Anterior cingulate cortex (tissue), 58 donors: ENCODE measurements at places on chromosomes 16 and 17.

DNA sequence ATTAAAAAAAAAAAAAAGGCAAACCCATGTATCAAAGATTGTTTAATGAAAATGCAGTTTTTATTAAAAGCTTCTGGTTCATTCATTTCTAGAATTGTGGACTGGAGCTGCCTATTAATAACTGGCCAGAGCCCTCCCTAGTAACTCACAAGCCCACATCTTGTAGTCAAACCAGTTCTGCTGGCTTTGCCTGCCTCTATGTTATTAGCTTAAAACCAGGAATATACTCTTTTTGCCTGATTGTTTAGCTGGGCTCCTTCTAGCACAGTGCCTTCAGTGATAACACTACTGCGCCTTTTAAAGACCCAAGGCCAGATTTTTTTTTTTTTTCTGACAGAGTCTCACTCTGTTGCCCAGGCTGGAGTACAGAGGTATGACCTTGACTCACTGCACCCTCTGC is 26.0 kb downstream of the TAC4 start:
- no peak for DNase-seq

- no peak for DNase-seq
These were observed 449 bp downstream of the SMCR8 start for GRCh38 chr17:18315562-18315922.

GRCh38 chr17:64158831-64159590 is 29.1 kb upstream of the ERN1 start:
- no peak for DNase-seq

DNA sequence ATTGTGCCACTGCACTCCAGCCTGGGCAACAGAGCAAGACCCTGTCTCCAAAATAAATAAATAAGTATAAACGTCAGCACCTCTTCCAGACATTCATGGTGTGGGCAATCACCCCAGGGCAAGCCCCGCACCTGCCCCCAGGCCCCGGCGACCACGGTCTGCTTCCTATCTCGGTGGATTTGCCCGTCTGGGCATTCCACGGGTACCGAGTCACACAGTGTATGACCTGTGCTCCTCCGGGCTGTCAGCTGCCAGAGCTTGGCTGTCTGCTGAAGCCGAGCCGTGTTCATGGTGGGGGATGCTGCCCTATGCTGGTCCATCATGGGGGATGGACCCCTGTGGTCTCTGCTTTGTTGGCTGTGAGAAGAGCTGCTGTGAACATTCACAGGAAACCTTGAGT is 15.4 kb downstream of the CYBC1 start:
- no peak for DNase-seq

- no peak for DNase-seq
These were observed 186.2 kb upstream of the WSCD1 start for GRCh38 chr17:5883775-5884665.

GRCh38 chr16:85652431-85653221 is 36.1 kb downstream of the GINS2 start:
- DNase-seq = peak; percentile 46

- no peak for DNase-seq
These were observed 7.6 kb upstream of the PPP1R1B start for GRCh38 chr17:39618956-39619785.

DNA sequence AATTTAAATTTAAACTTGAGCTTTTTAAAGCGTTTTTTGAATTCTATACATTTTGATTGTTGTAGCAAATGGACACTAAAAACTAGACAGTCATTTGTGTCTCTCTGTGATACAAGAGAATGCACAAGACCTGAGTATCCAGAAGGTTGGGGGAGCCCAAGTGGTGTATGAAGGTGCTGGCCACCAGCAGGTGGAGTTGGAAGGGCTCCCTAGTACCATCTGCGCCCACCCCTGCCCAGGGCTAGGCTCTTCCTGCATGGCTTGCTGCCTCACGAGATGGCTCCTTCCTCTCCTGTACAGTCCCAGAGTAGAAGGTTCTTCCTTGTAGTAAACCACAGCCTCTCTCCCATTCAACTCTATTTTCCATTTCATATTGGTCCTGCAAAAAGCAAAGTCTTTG is 17.0 kb downstream of the GID4 start:
- no peak for DNase-seq

DNA sequence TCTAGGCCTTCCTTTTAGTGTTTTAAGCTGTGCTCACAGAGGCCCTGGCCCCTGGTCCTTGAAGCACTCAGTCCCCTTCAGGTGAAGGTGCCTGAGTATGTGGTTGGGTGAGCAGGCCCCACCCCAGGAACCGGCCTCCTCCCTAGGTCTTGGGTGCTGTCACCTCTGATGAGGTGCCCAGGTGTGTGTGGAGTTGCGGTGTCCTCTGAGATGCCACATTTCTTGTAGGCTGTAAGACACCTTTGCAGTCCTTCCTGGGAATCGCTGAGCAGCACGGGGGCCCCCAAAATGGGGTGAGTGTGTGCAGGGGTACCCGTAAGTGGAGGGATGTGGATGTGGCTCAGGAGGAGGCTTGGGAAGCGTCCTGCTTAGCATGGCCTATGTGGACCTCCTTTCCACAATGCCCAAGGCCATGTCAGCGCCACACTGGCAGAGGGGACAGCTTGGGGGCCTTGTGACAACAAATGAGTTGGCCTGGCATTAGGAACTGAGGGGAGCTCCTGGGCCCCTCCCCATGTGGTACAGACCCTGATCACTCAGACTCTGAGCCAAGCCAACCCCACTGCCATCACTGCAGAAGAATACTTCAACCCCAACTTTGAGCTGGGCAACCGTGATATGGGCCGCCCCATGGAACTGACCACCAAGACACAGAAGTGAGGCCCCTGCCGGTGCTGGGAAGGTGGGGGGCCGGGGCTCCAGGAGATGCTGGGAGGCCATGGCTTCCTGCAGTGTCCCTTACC is 11.2 kb downstream of the CORO6 start:
- no peak for DNase-seq

DNA sequence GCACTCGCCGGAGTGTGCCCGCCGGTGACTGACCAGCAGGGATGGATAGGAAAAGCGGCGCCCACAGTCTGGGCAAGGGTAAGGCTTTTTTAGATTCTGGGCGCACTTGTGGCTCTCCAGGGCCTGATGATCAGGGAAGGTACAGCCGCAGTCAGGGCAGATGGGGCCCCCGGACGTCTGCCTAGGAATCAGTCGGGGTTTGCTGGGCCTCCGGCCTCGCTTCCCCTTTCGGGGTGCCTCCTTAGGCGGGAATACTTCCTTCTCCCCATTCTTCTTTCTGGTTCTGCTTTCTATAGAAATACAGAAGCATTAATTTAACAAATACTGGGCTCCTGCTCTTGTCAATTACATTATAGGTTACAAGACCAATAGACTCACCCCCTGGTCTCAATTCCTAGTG is 5.0 kb downstream of the ZNF689 start:
- DNase-seq = no peak

DNA sequence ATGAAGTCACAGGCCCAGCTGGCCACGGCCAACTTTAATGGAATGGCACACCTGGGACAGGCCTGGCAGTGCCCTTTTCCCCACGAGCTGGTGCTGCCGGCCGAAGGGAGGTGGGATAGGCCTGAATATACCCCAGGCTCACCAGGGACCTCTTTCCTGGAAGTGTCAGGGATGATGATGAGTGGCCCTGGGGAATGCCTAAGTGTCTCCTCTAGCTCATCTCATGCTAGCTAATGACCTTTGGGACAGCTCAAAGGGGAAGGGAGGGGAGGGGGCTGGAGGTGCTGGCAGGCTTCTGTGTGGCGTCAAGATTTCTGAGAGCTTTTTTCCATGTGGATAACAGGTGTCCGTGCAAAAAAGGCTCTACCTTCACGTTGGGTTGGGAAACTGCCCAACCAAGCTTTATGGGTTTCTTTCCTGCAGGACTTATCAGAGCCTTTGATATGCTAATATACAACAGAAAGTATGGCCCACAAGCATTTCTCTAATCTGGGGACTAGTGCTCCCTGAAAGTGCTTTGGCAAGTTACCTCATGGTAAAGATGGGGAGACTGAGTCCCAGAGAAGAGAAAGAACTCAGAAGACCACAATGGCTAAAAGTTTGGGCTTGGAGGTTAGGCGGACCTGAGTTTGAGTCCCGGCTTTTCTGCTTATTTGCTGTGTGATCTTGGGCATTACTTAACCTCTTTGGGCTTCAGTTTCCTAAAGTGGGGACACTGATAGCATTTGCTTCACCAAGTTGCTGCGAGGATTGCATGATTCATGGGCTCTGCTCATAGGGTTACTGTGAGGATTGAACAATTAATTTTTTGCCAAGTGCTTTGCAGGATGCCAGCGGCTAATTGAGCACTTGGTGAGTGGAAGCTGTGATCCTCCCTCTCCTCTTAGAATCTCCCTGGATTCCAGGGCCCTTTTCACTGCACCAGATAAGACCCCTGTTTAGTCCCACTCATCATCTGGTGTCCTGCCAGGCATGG is 14.0 kb downstream of the ADGRG1 start:
- DNase-seq = no peak

DNA sequence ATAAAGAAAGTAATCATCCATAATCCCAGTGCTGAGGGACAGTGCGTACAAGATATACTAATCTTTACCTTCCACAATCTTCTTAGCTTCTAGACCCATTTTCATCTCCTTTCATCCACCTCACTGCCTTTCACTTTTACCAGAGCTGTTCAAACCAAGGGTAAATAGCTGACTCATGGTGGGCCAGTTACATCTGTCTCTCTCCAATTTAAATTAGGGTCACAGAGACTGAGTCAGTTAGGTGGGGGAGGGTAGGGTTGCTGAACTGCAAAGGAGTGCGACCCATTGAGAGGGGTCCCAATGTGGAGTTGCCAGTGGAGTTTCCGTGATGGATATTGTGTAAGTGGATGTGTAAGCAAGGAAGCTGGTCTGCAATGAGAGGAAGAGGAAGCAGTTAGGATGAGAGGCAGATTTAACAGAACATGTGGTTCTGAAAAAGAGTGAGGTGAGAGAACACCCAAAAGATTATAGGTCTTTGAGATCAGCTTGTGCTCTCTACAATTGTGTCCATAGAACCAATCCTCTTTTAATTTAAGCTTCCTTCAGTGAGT is 83.5 kb downstream of the GP2 start:
- no peak for DNase-seq

DNA sequence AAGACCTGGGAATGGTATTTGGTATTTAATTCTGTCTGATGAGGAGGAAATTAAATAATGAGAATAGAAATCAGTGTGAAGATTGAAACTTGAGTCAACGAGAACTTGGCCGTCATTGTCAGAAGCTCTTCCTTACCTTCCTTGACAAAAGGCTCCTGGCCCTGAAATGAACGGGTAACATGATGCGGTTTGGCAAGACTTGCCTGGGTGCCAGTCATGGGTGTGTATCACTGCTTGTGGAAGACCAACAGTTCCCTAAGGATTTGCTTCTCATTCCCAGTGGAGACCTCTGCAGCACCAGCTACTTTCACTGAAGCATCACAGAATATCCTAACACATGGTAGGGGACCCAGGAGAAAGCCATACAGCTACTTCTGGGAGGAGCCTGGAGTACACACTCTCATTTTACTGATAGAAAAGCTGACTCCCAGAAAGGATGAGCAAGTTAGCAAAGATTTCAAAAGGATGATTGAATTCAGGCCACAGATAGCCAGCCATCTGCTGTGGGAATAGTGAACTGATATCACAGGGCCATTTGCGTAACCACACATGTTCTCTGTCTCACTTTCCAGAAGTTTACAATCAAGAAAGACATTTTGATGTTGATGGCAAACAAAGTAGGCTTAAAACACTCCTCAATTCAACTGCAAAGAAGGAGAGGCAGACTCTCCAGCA is 258.1 kb upstream of the SALL1 start:
- DNase-seq = no peak

DNA sequence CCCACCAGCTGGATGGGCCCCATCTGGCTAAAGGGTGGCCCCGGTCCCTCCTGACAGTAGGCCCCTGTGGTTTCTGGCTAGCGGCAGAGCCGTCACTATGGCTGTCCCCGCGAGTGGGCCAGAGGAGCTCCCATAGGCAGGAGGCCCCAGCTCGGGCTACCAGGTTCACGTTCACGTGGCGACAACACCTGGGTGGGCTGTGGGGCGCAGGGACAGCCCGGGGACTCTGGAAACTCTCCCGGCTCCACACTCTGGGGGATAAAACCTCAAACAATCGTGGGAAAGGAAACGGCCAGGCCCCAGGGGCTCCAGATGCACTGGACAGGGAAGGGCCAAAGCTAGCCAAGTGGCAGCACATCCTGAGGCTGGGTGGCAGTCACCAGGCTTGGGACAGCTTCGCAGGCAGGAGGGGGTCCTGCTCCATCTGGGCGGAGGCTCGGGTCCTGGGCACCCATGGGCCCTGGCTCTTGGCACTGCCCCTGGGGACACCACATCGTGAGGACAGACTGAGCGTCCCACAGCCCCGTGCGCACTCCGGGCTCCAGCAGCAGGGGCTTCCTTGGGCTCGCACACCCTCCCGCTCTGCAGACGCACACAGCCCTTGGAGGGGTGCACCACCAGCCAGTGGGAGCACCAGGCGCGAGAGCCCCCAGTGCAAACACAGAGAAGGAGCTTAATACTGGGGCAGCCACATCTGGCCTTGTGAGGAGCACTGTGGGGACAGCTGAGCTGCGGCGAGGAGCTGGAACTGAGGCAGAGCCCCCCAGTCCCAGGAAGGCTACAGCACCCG is 4.4 kb downstream of the RNF166 start:
- no peak for DNase-seq

- no peak for DNase-seq
These were observed 21.0 kb upstream of the ITGAX start for GRCh38 chr16:31333686-31334649.

- no peak for DNase-seq
These were observed 33.3 kb upstream of the SMPD3 start for GRCh38 chr16:68481636-68482035.

DNA sequence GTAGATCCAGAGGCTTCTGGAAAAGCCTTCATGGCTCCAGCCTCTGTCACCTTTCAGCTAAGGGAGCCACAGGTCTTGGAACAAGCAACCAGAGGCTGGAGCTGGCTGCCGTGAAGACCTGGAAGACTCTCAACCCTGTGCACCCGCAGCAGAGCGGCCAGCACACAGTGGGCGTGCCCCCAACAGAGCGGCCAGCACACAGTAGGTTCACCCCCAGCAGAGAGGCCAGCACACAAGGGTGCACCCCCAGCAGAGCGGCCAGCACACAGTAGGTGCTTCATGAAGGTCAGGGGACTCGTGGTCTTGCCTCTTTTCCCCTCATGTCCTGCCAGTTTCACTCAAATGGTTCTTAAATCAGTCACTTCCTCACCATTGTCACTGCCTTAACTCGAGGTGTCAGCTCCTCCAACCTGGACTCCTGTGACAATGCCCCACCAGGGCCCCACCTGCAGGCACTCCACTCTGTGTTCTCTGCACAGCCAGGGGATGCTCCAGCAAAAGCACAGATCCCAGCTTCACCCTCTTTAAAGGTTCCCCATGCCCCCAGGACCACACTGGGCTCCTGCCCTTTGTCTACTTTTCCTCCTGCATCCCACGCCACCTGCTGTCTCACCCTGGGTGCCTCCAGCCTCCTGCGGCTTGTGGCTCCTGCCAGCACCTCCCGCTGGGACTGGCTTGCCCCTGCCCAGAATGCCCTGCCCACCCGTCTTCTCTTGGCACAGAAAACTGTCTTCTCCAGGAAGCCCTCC is 42.4 kb upstream of the DOC2B start:
- DNase-seq = no peak
